ENCODE measurements at places on chromosomes 16 and 17.

- DNase-seq, result no peak
These were observed 27.2 kb upstream of the STAC2 start for GRCh38 chr17:39252788-39253460.

- no peak for DNase-seq
These were observed 92.3 kb downstream of the PITPNC1 start for GRCh38 chr17:67469208-67469980.

DNA sequence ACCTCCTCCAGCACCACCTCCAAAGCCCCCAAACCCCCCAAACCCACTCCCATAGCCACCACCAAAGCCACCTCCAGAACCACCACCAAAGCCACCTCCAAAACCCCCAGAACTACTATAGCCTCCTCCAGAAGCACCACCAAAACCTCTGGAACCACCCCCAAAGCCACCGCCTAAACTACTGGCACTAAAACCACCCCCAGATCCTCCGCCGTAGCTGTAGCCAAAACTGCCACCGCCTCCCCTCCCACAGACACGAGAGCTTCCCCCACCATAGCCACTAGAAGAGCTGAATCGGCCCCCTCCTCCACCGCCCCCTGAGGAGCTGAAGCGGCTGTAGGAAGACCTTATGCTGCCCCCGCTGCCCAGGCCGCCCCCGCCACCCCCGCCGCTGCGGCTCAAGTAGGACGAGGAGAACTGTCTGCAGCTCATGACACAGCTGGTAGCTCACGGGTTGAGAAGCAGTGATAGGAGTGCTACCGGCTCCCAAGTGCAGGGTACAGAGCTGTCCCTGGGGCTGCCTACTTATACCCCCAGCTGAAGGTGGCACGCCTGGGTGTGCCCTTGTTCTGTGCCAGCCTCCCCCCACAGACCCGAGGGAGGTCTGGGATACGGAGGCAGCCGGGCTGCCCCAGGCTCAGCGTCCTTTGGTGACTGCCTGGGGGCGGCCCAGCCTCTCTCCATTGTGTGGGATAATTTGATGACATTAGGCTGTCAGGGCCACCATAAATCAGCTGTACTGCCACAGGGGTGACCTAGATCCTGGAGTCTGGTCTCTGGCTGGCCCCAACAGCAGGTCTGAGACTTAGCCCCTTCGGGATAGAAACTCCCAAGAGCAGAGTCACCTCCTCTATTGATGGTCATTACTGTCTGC lies at the start of gene KRT9:
Gene KRT9 (minus strand): TSS at position 499 of the 874 bp plus-strand sequence. CDS start 67 bp downstream, at position 432.
- DNase-seq, result no peak

GRCh38 chr16:18800293-18800692 lies 1.1 kb downstream of the ARL6IP1 start:
- no peak for DNase-seq

DNA sequence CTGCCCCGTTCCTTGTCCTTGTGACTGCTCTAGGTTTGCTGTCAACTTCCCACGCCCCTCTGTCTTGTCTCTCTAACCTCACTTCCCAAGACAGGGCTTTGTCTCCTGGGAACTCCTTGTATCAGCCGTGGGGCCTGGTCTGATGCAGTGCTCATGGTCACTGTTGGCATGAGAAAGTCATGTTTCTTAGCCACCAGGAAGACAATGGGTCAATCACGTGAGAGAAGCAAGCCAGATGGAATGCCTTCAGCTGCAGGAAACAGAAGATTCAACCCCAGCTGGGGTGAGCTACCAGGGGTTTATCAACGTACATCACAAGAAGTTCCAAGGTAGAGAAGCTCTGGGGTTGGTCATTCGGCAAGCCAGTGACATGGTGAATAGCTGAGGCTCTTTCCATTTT lies 116.6 kb downstream of the IRF8 start:
- DNase-seq, result no peak

GRCh38 chr17:2981325-2981724 lies 82.1 kb downstream of the OR1D5 start:
- DNase-seq, result peak; percentile 55

- DNase-seq, result no peak
These were observed 3.4 kb downstream of the NAGPA start for GRCh38 chr16:5030251-5030870.

- no peak for DNase-seq
These were observed 56.9 kb upstream of the ALDH3A1 start for GRCh38 chr17:19805006-19805405.

GRCh38 chr17:50139950-50140885 lies 10.3 kb upstream of the SAMD14 start:
- no peak for DNase-seq

GRCh38 chr16:75074920-75075687 lies 41.5 kb downstream of the LDHD start:
- DNase-seq, result no peak

GRCh38 chr16:76428858-76429257 lies 151.7 kb downstream of the CNTNAP4 start:
- DNase-seq, result no peak

- no peak for DNase-seq
These were observed 68.8 kb downstream of the CMIP start for GRCh38 chr16:81513204-81514040.

- no peak for DNase-seq
These were observed 7.3 kb downstream of the ARHGAP27 start for GRCh38 chr17:45425125-45425983.

DNA sequence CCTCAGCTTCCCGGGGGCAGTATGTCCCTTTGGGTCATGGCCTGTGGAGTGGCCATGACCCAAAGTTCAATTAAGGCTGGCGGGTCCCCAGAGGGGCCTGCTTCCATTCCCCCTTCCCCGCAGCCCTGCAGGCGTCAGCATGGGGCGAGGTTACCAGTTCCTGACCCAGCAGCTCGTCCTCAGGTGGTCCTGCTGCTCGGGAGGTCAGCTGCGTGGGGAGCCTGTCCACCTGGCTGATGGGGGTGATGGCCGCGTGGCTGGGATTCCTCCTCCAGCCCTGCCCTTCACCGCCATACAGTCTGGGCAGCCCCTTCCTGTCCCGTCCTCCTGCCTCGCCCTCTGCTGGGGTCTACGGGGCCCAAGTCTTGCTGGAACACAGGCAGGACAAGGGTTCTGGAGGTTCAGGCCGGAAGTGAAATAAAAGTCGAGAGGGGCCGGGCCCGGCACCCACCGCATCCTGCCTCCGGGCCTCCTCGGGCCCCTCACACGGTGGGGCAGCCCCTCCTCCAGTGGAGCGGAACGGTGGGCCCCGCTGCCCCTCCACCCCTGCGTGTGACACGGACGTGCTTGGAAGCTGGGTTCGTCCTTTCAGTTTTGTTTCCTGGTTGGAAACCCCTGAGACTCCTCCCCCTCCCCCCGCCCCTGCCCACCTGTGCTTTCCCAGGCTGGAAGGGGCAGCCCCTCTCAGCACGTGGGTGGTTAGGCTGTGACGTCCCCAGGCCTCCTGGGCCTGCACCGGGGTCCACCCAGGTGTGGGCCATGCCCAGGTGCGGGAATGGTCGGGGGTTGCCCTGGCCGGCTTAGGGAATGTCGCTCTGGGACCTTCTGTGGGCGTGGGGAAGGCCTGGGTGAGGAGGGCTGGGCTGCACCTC lies 6.8 kb downstream of the UBALD2 start:
- DNase-seq, result no peak

DNA sequence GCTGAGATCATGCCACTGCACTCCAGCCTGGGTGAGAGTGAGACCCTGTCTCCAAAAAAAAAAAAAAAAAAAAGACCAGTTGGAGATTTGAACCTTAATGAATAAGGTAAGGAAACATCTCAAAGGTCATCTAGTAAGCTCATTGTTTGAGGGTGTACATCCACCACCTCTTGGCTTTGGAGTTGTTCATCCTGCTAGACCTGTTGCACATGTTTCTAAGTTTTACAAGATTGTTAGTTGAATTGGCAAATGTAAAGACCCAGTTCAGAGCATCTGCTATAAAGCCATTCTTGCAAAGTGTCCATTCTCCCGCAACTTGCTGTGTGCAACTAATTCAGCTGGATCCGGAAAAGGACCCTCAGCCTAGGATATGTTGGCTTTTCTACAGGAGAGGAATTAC lies 1.5 kb downstream of the PSMD7 start:
- DNase-seq, result no peak

- DNase-seq, result no peak
These were observed 61.9 kb upstream of the CIBAR2 start for GRCh38 chr16:85173981-85174751.

DNA sequence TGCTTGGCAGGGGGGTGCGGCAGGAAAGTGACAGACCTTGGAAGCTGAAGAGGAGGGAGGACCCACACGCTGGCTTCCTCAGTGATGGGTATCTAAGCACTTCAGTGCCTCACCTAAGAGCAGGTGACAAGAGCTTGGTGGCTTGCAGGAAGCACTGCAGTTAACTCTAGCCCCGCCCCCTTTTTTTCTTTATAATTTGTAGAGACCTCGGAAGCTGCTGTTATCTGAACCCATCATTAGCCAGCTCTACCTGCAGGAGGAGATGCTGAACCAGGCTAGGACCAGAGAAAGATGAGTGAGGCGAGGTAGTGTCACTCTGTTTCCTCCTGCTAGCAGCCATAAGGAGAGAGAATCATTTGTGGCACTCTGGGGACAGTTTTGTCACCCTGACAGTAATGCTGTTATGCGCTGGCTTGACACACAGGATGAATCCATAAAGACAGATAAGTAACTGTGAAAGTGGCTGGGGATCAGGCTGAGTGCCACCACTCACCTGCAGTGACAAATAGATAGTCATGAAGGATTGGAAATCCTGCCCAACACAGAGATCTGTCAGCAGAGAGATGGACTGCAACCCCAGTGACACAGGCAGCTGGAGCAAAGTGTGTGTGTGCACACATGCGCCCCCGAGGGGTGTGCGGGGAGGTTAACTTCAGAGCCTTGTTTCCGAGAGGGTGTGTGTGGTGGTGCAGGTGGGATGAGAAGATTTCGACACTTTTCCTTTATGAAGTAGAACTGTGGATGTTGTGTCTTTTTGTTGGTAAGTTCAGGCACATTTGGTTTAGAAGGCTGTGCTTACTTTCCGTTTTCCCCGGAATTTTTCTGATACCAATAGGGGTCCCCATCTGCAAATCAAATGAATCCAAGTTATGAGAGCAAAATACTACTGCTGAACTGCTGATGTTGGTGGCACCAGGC lies 224.0 kb downstream of the IRX3 start:
- no peak for DNase-seq

- DNase-seq, result no peak
These were observed 147.6 kb downstream of the C16orf95 start for GRCh38 chr16:87169509-87169995.

GRCh38 chr17:7748076-7748775 lies 30.7 kb downstream of the DNAH2 start:
- no peak for DNase-seq

DNA sequence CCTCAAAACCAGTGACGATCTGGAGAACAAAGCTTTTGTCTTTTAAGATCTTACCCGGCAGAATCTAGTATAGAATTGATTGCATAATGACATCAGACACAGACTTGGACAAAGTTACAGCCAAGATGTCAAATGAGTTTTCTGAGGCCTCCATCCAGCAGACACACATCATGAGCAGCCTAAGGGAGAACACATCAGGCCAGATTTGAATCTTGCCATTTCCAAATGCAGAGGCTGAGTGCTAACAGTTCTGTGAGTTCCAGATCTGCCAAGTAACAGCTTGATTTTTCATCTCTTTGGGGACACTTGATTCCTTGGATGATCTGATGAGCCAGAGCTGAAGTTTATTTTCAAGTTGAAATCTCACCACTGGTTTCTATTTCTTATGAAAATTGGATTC lies 21.0 kb downstream of the NOG start:
- DNase-seq, result no peak

GRCh38 chr17:82677353-82677925 lies 21.1 kb downstream of the RAB40B start:
- DNase-seq, result no peak

- no peak for DNase-seq
These were observed 237.2 kb downstream of the GSG1L start for GRCh38 chr16:27826081-27826892.

DNA sequence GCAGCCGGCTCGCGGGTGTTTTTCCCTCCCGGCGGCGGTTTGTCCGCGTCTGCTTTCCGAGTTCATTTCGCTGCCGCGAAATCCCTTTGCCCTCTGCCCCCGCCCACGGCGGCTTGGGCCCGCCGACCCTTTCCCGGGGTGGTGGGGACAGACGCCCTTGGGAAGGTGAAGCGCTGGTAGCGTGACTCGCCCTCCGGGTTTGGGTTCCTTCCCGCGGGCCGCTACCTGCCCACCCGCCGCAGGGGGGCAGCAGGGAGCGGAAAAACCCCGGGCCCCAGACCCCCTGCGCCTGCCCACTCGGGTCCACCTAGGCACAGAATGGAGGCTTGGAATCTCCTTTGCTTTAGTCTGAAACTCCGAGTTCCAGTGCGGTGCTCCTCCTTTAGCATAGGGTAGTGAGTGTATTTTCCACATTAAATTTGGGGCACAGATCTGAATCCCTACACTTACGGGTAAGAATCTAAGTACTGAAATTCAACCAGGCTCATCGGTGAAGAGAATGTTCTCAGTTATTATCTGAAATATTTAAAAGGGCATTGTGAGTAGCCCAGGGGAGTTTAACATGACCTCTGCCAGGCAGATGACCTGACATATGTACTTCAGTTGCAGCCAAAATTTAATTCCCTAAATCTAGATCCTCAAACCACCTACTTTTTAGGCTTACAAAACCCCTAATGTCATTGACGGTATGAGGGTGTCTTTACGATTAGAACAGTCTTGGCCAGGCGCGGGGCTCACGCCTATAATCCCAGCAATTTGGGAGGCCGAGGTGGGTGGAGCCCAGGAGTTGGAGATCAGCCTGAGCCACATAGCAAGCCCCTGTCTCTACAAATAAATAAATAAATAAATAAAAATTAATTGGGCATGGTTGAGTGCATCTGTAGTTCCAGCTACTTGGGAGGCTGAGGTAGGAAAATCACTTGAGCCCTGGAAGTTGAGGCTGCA lies 1.0 kb downstream of the NME2 start:
- peak; percentile 80 for DNase-seq

GRCh38 chr16:72400257-72401083 lies 228.5 kb upstream of the PMFBP1 start:
- no peak for DNase-seq

DNA sequence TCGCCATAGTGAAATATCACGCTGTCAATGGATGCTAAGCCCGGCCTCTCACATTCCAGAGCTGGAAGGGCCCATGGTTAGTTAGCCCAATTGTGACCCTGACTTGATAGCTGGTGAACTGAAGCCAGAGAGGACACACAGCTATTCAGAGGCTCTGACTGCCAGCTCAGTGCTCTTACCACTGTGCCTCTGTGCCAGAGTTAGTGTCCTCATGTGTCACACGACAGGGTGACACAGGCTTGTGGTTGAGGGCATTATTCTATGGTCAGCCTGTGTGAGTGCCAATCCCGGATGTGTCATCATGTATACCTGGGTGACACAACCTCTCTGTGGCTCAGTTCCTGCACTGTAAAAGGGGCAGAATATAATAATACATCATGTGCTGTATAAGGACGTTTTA lies 2.5 kb upstream of the MT1X start:
- no peak for DNase-seq

GRCh38 chr17:56440419-56440818 lies 153.1 kb upstream of the NOG start:
- no peak for DNase-seq

DNA sequence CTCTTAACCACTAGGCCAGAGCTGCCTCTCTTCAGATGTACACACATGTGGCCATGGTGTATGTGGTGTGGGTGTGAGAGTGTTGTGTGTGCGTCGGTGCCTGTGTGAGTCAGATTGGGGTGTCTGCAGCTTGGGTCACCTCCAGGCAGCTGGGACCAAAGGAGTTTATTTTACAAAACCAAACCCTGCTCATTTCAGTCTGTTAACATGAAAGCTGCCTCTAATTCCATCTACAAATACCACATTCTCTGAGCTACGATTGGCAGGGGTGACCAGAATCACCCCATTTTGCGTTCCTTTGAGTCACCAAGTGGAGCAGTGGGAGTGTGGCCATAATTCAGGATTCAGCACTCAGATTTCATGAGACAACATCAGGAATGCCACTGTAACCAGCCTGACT lies 105.3 kb downstream of the IRX5 start:
- DNase-seq, result no peak

Data from type B pancreatic cell (in vitro differentiated cells).